ENCODE measurements at places on chromosomes 3 and 15. TPM values are rescaled to one million over a fixed set of nuclear protein-coding genes. Genes with fewer than 3 reads are reported as not detected.
A peak's percentile ranks its signal among the peaks of the same experiment; 100 is the strongest.

Gene SCAANT1
- total RNA-seq = not detected

Gene CAPN3
- 10.6 TPM for total RNA-seq

Gene PLOD2
- total RNA-seq = 35.7 TPM

Gene HHLA2
- not detected for total RNA-seq

Gene TTLL13
- not detected for total RNA-seq

Gene GASK1A
- 4.0 TPM for total RNA-seq

Gene RGMA
- total RNA-seq = 18.4 TPM

Gene GP9
- total RNA-seq = not detected

Gene AQP9
- total RNA-seq = 1.6 TPM

Gene EPB42
- total RNA-seq = 2.3 TPM

Gene CHRNA3
- total RNA-seq = 2.3 TPM

GRCh38 chr3:82329300-82329699, 567.9 kb upstream of the GBE1 start:
- DNase-seq = no peak

DNA sequence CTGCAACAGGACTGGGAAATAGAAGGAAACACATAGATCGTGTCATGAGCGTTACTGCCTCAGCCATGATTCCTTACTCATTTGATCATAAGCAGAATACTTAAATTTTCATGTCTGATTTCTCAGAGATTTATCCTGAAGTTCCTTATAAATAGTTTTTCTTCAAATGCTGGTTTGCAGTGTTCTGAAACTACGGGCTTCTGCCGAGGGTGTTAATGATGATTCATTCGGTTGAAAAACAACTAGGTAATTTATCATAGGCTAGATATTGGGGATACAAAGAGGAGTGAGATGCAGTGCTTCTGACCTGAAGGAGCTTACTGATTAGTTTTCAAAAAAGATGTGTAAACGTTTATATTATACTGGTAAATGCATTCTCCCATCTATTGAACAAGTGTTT, 428.9 kb downstream of the NLGN1 start:
- no peak for DNase-seq

GRCh38 chr15:68994981-68995761, 19.3 kb upstream of the NOX5 start:
- DNase-seq = no peak

DNA sequence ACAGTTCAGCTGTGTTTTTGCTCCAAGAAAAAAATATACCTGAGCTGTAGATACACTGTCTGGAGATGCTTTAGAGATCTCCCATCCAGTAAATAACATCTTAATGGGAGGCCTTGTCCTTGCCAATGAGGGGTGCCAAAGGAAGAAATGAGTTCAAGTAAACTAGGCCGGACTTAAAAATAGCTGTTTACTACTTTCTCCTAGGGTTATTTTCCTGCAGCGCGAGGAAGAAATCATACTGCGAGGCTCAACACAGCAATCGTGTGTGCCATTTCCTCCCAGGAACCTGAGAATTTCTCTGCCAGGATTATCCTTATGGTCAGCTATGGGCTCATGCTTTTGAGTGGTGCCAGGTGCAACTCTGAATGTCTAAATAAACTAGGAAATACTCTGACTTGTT, 71.9 kb downstream of the CMTM8 start:
- no peak for DNase-seq

DNA sequence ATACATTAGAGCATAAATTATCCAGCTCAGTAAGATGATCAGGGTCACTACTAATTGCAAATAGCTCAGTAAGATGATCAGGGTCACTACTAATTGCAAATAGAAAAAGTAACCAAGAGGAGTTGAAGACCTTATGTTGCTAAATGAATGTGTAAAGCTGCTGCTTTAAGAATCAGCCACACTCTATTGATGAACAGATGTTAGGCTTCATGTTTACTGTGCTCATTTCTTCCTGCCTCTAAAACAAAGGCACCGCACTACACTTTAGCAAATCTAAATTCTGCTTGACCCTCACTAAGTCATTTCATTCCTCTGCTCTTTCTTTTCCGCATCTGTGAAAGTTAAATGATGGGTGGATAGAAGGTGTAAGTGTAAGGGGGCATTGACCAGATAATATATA, 92.6 kb upstream of the PLSCR4 start:
- no peak for DNase-seq

- no peak for DNase-seq
These were observed 464.9 kb upstream of the RBMS3 start for GRCh38 chr3:28816017-28816416.

- DNase-seq = no peak
These were observed 166.5 kb downstream of the EBLN2 start for GRCh38 chr3:73228000-73228399.

GRCh38 chr3:71728632-71729342, 3.6 kb upstream of the EIF4E3 start:
- no peak for DNase-seq

GRCh38 chr3:161851941-161852566, 355.4 kb downstream of the OTOL1 start:
- no peak for DNase-seq

GRCh38 chr15:43966646-43967045, 139.8 kb downstream of the WDR76 start:
- DNase-seq = no peak

DNA sequence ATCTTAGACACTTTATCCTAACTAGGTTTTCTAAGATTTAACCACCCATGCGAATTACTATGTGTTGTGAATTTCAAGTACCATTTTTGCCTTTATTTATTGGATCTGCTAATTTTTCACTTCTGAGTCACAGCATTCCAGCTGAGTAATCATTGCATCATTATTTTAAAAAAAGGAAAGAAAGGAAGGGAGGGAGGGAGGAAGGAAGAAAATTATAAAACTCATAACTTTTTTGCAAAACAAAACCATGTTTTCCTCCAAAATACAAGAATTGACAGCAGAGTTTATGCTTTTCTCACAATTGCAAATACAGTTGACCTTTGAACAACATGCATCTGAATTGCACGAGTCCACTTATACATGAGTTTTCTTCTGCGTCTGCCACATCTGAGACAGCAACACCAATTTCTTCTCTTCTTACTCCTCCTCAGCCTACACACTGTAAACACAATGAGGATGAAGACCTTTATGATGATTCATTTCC, 651.4 kb upstream of the NECTIN3 start:
- no peak for DNase-seq

- DNase-seq = no peak
These were observed 3.2 kb downstream of the XCR1 start for GRCh38 chr3:46024131-46024530.

DNA sequence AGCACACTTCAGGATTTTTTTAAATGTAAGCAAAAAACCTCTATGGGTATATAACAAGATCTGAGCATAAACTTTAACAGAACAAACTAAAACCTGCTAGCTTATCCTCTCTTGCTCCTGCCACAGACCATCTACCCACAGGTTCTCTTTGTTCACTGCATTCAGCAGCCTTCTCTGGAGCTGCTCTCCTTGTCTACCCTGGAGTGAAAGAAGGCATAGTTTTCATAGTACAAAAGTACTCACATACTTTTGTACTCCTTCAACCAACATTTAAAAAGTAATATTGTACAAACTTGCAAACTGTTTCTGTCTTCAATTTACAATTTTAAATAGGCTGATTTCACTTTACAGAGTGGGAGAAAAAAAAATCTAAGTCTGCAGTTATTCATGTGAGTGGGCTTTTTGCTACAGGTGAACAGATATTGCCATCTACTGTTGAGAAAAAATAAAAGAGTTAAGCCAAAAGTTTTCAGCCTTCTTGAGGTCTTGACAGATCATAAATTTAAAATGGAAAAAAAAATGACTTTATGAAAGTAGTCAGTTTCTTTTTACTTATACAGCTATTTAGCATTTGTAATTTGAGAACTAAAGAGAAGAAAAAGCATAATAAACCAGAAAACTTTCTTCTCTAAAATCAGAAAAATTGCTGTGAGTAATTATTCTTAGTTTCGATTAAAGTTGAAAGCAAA, 20.4 kb downstream of the TERC start:
- DNase-seq = no peak

- no peak for DNase-seq
These were observed 93.1 kb downstream of the ARHGEF26 start for GRCh38 chr3:154214306-154214705.

DNA sequence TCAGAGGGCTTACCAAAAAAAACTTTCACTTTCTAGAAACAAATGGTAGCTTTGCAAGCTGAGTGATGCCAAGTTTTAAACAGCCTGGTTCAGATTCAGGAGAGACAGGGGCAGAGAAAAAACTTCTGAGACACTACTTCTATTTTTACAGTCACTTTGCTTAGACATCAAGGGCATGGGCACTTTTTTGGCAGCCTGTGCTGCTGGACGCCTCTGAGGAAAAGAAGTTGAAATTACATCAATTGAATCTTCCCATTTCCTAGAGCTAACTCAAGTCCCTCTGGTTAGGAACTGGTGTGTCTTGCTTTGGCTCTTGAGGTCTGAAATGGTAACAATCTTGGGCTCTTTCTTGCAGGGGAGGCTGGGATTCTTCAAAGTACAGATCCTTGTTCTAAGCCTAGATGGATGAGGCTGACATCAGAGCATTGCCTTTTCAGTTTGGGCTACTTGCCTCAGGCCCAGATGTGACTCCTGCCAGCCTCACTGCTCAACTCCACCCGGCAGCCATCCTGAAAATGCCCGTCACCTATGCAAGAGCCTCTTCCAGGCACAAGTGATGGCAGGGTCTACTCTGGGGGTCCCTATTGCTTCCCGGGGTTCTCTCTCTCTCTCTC, 357.5 kb downstream of the FOXP1 start:
- no peak for DNase-seq

- no peak for DNase-seq
These were observed at the start of gene SLC7A14 for GRCh38 chr3:170585937-170586310. TSS of gene SLC7A14 (minus strand) at chr3:170586075. CDS start at chr3:170526936, 59,139 bp downstream.

DNA sequence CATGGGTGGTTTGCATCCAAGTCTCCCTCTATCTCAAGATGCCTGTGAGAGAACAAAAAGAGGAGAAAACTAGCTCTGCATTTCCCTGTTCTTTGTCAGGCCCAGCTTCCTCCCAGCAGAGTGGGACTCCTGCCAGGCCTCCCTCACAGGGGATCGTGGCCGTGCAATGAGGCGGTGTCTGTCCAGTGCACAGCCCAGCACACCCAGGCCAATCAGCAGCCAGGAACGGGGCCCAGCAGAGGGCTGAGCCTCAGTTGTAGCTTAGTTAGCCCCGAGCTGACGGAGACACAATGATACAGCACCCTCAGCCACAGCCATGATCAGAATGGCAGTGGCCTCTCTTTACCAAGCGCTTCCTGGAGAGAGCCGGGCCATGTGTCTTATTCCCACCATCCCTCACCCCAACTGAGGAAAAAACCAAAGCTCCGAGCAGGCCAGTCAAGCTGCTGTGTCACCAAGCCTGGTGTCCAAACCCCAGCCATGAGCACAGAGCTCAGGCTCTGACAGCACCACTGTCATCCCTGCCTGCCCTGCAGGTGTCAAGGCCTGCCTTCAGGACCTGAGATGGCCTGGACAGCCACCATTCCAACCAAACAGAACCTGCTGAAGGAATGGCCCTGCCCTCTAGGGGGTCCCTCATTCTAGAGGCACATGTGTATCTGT, 71.1 kb downstream of the DNAJB8 start:
- DNase-seq = peak; percentile 82

DNA sequence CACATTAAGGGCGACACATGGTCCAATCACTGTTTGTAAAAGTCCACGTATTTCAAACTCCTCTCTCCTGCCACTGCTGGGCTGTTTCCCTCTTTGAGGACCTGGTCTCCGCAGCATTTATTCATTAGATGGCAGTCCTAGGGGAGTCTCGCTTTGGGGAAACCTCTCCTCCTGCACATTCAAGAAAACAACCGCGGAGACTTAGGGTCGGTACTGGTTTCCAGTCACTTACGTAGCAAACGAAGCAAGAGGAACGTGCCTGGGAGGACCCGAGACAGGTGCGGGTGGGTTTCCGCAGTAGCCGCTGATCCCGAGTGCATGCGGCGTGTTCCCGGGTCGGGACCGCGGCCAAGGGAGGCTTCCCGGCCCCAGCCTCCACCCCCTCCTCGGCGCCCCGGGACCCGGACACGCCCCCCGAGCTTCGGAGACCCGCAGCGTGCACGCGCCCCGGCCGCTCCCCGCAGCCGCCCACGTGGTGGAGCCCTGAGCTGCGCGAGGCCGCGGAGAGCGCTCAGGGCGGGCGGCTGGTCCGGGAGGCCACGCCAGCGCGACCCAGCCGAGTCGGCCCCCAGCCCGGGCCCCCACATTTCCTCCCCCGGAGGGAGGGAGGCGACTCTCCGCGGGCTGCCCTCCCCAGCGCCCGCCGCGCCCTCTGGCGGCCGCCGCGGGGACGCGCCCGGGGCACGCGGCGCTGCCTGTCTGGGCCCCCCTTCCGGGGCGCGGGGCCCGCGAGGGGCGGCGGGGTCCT, 1.1 kb upstream of the IGF1R start:
- peak; percentile 74 for DNase-seq

- DNase-seq = peak; percentile 69
These were observed 406 bp upstream of the GABRB3 start for GRCh38 chr15:26773067-26773877.

DNA sequence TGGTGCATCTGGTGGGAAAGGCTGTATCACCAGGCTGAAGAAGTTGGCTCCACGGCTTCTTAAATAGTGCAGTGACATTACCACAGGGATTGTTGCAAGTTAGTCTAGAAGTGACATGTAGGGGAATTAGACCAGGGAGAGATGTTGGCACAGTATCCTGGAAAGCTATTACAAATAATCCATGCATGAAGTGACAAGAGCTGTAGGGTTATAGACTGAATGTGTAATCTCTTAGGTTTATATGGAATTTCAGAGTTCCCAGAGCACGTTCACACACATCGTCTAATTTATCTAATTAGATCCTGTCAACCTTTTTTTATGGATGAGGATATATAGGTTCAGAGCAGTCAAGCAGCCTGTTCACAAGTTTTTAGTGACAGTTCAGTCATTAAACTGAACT, 37.3 kb upstream of the APH1B start:
- DNase-seq = no peak

DNA sequence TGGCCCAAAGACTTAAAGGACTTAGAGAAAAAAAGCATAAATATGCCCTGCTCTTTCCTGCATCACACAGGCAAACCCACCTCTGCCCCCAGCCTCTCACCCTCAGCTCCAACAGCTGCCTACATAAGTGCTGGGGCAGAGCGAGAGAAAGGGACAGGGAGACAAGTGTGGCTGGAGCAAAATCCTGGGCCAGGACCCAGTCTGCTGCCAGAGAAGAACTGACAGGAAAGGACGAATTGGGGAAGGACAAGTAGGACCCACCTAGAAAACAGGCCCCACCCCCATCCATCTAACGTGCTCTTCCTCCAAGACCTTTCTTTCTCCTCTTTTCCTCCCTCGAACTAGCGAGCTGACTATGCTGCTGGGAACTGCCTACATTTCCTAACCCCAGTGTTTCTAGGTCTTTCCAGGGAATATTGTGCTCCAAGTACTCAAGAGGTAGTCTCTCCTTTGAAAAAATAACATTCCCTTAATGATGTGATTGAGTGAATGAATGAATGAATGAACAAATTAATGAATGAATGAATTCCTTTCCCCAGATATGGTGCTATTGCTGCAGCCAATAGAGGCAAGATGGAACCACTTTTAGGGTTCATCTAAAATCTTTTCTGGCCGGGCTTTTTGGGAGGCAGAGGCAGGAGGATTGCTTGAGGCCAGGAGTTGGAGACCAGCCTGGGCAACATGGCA, 18.4 kb downstream of the IGDCC4 start:
- no peak for DNase-seq

GRCh38 chr3:116445311-116445841, at the start of gene LSAMP:
TSS of gene LSAMP (minus strand) at chr3:116445487.
- peak; percentile 22 for DNase-seq
